Stimulated activated CD4-positive, alpha-beta T cell treated with anti-CD3 and anti-CD28 coated beads, TNF-alpha, amount 100 ng/mL, for 4 hours (primary cell): ENCODE measurements at places on chromosomes 2 and 18.

DNA sequence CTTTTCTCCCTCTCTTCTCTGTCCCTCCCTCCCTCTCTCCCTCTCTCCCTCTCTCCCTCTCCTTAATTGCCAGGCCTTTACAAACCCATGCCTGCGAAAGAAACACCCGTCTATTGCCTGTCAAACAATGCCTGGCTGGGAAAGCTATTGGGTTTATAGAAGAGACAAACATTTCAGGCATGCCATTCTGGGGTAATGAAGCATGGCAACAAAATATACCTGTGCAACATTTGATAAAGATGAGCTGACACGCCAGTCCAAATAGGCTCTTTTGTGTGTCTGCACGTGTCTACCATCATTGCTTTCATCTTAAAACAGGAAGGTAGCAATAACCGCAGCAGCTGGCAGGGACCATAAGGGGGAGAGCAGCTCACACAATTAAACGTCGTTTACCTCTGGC is 282.1 kb downstream of the ZNF516 start:
- no peak for DNase-seq

GRCh38 chr2:207282916-207283315 is 117.2 kb upstream of the KLF7 start:
- DNase-seq = no peak

DNA sequence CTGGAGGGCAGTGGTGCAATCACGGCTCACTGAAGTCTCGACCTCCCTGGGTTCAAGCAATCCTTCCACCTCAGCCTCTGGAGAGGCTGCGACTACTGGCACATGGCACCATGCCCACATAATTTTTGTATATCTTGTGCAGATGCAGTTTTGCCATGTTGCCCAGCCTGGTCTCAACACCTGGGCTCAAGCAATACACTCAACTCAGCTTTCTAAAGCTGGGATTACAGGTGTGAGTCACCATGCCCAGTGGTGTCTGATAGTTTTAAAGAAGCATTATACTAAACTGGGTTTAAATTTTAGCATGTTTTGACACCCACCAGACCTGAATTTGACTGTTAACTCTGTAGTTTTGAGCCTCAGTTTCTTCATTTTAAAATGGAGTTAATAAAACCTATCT is 109.4 kb upstream of the SLC38A11 start:
- no peak for DNase-seq

DNA sequence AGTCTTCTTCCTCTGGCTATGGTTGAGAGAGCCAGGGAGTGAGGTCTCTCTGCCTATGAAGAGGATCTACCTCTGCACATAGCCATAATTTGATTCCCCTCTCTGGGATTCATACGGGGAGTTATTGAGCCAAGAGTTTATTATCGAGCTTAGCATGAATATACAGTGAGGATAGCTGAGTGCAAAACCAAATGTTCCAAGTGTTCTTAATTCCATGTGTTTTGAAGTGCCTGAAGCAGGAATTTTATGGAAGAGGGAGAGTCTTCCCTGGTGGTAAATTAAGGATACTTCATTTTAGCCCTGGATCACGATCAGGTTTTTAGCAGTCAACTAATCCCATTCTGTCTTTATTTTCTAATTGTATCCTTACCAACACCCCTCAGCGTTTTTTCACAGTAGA is 270.6 kb downstream of the C1D start:
- DNase-seq = no peak

- DNase-seq = no peak
Measured at GRCh38 chr2:232097260-232097659, 135.7 kb downstream of the DIS3L2 start.

GRCh38 chr2:178109813-178110212 is 2.4 kb upstream of the RBM45 start:
- no peak for DNase-seq

- no peak for DNase-seq
Measured at GRCh38 chr2:213065583-213066442, 85.6 kb downstream of the IKZF2 start.

DNA sequence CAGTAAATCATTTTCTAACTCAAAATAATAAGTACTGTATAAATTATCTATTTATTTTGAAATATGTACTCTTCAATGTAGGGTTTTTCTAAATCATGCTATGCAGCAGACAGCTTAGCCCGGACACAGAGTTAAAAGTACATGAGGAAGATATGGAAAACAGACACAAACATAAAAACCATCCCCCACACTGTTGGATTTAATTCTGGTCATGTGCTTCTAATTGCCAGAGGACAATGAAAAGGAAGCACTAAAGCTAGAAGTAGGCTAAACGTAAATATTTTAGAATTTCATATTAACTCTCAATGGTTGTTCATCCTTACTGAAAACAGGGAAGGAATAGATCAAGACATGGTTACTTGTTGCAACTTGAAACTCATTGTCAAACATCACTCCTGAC is 420.7 kb downstream of the ERBB4 start:
- no peak for DNase-seq

GRCh38 chr2:88053934-88054781 is 1.4 kb downstream of the KRCC1 start:
- no peak for DNase-seq

- DNase-seq = no peak
Measured at GRCh38 chr18:2049986-2050385, 521.3 kb downstream of the METTL4 start.

- DNase-seq = no peak
Measured at GRCh38 chr2:120736624-120737339, 1.1 kb downstream of the GLI2 start.

- no peak for DNase-seq
Measured at GRCh38 chr2:43478412-43479086, 117.3 kb downstream of the THADA start.

GRCh38 chr2:149221898-149222297 is 108.5 kb upstream of the LYPD6 start:
- no peak for DNase-seq

DNA sequence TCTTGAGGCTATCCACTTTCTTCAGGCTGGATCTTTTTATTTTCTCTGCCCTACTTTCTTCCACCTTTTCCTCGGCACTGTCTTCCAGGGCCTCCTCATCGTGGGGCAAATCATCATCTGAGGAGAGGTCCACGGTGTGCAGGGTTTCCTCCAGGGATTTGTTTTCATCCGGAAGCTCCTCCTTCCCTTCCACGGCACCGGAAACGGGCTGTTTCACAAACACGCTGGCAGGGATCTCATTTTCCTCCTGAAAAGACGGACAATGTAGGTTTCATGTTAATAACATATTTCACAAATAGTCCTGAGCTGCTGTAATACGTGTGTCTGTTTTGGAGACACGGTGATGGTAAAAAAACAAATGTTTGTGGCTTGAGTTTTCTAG is 10.4 kb downstream of the CAVIN2 start:
- DNase-seq = no peak

DNA sequence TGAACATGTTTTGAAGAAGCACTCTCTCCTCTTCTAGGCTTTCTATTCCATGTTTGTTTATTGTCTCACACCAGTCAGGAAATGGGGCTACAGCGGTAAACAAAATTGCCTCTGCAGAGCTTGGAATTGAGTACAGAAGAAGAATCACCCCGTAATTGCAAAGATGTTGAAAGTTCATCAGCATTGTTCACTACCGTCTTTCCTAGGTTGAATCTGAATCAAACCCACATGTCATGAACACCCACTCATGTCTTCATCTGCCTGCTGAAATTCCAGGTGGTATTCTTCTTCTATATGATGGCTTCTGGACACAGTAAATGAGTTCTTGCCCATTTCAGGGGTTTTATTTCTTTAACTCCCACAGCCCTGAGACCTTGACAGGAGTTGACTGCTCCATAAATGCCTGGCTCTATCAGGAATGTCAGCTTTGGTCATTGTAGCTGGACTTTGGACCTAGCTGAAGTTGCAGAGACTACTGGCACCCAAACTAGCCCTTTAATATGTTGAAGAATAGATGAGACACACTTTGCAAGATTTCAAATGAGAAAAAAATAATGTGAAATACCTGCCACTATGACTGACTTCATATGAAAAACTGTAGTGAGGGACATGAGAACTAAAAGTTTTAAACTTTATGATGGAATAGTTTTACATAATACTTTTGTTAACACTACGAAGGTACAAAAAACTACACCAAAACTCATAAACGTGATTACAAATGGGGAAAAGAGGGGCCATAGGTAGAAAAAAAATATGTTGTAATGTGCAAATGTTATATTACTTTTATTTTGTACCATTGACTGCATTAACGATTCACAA is 1235.3 kb upstream of the ZEB2 start:
- DNase-seq = no peak

GRCh38 chr2:144522897-144523595 is 3.1 kb upstream of the ZEB2 start:
- no peak for DNase-seq

DNA sequence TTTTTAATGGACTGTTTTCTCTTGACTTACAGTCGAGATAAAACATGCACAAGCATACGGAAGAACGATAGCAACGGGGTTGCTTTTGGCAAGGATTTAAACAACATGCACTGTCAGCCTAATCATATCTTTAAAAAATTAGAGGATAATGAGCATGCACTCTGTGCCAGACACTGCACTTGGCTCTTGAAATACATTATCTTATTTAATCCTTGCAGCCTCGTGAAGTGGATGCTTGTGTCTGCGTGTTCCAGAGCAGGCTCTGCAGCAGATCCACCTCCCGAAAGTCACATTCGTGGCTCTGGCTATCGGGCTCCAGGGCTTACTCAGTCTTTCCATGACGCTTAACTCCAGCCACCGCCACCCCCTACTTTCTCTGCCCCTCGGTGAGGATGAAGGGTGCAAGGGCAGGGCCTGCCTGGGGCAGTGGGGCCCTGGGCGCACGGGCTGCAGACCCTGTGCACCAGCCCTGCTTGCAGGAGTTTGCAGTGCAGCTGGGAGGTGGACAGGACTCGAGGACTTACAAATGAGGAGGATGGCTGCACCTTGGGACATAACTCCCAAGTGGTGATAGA is 61.7 kb downstream of the ACKR3 start:
- DNase-seq = no peak

DNA sequence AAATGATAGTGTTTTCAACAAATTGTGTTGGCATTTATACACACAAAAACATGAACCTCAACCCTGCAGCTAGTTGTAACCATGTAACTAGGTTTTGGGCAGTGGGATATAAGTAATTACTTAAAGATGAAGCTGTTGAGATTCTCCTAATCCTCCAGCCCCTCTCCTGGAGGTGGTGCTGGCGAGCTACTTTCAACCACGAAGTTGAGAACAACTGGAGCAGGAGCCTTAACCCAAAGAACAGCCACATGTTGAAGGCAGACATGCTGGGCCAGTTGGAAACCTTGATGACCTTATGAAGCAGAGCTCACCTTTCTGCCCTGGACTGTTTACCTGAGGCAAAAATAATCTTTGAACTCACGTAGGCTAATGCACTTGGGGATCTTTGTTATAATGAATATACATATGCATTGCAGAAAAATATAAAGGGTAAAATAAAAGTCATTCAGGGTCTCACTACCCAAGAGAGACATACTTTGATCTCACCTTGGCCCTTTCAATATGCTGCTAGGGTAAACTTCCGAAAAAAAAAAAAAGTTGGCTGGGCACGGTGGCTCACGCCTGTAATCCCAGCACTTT is 89.6 kb upstream of the NPAS2 start:
- no peak for DNase-seq

GRCh38 chr2:5121642-5122041 is 570.5 kb upstream of the SOX11 start:
- DNase-seq = no peak

DNA sequence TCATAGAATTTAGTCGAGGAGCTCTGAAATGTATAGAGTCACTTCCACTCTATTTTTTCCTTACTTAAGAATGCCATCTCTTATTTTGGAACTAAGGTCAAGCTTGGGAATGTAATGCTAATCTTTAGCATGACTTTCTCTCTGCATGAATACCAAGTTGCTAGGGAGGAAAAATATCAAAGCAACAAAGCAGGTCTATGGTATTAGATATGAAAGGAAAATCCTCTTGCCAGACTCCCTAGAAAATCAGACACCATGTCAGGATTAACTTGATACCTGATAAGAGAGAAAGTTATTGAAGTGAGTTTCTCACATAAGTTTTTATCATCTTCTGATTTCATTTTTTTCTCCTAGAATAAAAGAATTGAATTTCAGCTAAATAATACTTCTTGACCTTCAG is 341.7 kb upstream of the ZNF804A start:
- DNase-seq = no peak

- DNase-seq = no peak
Measured at GRCh38 chr2:48016225-48017019, 110.1 kb upstream of the FBXO11 start.

DNA sequence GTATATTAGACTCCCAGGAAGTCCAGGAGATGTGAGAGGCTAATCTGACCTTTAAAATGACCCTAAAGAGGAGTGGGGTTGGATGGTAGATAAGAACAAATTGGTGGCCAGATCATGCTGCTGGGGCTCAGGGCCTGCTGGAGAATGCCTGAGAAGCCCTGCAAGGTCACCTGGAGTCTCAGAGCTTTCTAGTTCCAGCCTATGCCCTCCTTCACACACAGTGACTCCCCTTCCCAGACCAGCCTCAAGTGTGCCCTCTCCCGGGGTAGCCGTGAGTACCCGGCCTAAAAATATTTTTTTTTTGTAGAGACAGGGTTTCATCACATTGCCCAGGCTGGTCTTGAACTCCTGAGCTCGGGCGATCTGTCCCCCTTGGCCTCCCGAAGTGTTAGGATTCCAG is 44.2 kb upstream of the FZD5 start:
- DNase-seq = no peak

DNA sequence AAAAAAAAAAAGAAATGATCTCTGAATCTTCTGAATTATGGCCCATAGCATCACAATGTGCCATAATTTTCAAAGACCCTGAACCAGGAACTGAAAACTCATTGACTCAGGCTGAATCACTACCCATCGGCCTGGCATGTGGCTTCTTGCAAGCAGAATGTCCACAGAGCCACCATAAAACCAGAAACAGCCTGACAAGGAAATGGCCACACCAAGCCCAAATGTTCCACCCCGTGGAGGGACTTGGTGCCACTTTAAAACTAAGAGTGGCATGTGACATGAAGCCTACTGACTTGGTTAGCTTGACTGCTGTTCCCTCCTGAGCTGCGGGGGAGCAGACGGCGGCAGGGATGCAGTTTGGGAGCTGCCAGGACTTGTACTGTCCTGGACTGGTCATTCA is 71.2 kb upstream of the RBM44 start:
- no peak for DNase-seq

DNA sequence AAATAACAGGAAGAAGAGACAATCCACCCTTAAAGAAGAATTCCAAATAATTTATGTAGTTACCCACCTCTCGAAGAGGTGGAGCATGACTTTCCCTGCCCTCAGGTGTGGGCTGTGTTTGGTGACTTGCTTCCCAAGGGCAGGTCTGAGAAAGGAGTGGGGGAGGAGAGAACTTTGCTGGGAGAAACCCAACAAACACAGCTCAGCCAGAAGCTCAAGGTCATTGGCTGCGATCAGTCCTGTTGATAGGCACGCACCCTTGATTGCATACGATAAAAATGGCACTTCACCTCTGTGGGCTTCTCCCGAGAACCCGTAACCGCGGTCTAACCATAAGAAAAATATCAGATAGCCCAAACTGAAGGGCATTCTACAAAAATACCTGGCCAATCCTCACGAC is 157.5 kb upstream of the ID2 start:
- no peak for DNase-seq

DNA sequence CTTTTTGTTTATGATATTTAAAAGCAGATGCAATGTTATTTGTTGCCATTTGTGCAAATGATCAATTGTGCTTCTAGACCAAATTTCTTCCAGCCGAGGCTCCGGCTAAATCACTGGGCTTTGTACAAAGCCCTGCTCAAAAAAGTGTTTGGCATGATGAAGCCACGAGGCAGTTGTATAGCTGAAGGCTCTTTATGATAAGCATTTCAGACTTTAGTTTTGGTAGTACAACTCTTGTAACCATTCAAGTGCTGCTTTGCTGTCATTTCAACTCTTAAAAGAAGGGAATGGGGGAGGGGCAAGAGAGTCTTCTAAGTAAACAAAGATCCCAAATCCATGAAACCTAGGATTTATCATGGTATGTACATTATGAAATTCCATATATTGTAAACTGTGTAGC is 3.3 kb upstream of the ZNF532 start:
- no peak for DNase-seq
